Activated T-cell treated with anti-CD3 and anti-CD28 coated beads, Interleukin-2, amount 50 U/mL, for 48 hours (primary cell): ENCODE measurements at places on chromosomes 5 and 9.

DNA sequence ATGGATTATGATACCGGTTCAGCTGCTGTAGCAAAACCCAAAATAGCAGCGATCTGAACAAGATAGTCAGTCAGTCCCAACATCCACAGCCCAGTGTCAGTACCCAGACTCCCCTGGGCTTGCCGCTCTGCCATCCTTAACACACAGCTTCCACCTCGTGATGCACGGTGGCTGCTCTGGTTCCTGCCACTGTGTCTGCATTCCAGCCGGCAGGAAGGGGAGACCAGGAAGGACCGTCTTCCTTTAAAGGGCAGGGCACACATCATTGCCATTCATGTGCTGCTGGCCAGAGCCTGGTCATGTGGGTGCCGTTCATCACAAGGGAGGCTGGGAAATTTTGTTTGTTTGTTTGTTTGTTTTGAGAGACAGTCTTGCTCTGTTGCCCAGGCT, 131.0 kb upstream of the IER5L start:
- peak; percentile 7 for DNase-seq

- no peak for DNase-seq
These were observed 274.3 kb upstream of the DMRT1 start for GRCh38 chr9:567128-567746.

GRCh38 chr5:76475385-76475784, 72.3 kb downstream of the IQGAP2 start:
- DNase-seq: no peak

DNA sequence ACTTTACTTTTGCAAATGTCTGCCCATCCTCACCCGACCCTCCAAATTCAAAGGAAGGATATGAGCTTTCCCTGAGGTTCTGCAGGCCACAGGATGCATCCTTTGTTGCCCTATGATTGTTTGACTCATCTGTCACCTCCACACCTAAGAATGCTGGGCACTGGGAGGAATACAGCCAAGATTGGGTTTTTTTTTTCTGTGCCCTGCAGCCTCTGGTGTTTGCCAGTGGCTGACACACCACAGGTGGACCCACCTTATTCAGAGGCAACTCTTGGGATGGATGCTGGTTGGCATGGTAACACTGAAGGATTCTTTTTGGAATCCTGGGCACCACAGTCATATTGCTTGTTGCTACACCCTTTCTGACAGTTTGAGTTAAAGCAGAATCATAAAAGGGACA, 29.7 kb downstream of the C9orf152 start:
- DNase-seq: no peak

GRCh38 chr5:112385969-112386368, 33.1 kb downstream of the EPB41L4A start:
- no peak for DNase-seq

DNA sequence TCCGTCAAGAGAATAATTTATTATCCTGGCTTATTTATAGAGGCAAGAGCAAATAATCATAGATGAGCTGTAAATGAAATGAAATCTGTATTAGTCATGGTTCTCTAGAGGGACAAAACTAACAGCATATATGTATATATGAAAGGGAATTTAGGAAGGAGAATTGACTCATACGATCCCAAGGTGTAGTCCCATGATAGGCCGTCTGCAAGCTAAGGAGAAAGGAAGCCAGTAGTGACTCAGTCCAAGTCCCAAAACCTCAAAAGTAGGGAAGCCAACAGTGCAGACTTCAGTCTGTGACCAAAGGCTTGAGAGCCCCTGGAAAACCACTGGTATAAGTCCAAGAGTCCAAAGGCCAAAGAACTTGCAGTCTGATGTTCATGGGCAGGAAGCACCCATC, 515.9 kb upstream of the CYLC2 start:
- no peak for DNase-seq

DNA sequence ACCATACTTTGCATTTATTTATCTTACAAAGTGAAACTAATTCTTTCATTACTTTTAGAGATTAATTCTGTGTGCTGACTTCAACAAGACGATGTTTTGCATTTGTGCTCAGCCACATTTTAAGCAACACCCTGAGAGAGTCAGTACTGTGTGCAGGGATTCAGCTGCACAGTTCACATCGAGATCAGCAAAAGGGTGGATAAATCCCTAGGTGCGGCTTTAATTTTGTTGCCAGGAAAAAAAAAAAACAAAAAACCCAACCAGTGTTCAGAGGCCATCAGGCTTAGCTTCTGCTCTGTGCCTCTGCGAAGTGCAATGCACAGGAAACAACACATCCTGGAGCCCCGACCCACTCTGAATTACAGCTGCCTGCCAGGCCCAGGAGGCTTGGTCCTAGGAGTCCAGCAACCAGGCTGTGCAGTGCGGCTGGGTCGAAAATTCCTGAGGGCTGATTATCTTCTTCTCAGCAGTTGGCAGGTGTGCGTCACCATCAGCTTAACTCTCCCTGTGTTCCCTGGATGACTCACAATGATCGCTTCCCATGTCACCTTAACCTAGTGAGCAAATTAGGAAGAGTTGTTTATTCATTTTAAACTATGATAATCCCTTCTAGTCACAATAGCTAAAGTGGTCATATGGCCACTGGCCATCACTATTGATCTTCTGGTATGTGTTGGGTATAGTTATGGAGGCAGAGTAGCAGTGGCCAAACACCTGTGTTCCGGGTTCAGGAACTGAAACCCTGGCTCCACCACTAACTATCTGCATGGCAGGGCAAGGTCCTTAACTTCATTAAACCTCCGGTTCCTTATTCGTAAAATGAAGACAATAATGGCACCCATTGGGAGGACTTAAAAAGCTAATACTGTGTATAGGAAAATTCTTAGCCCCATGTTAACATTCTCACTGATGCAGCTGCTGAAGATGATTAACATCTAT, 31.2 kb upstream of the NDUFB6 start:
- DNase-seq: no peak
